ENCODE measurements at places on chromosomes 5 and 9. TPM values are rescaled to one million over a fixed set of nuclear protein-coding genes. Genes with fewer than 3 reads are reported as not detected.

STING1 gene
- 3.0 TPM for total RNA-seq

PTCH1 gene
- total RNA-seq = 2.7 TPM

CCL28 gene
- not detected for total RNA-seq

FGD3 gene
- total RNA-seq = 1.1 TPM

DNA sequence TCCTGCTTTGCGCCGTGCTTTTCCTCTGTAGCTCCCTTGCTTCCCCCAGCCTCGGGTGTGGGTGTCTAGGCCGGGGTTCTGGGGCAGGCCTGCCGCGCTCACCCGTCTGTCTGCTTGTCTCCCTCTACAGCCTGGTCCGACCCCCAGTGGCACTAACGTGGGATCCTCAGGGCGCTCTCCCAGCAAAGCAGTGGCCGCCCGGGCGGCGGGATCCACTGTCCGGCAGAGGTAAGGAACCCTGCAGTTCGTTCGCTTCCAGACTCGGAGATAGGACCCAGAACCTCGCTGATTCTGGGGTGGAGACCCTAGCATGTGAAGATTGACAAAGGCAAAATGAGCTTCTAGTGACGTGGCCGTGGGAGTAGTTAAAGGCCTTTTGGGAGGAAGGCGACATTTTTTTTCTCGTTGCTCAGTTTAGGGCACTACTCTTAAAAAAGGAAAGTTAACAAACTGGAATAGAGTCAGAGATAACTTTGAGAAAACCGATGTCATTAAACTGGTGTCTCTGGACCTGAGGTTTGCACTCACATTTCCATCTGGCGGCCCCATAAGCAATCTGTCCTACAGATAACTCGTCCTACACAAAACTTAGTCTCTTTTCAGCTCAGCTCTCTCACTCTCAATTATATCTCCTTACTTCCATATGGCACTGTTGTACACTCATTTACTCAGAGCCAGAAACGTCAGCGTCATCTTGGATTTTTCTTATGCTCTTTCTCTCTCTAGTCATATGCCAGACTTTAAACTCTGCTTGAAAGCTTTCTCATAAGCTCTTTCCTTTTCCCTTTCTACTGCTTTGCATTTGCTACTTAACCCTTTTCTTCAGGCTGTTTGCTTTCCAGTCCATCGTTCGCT is 561 bp downstream of the SEC61B start:
- DNase-seq = no peak

- no peak for DNase-seq
Observed at GRCh38 chr5:77305956-77306355, 95.5 kb downstream of the PDE8B start.

- no peak for DNase-seq
Observed at GRCh38 chr5:179131886-179132585, 71.9 kb downstream of the ZNF354C start.
